ENCODE measurements at places on chromosomes 16 and 17.
A peak's percentile ranks its signal among the peaks of the same experiment; 100 is the strongest.

DNA sequence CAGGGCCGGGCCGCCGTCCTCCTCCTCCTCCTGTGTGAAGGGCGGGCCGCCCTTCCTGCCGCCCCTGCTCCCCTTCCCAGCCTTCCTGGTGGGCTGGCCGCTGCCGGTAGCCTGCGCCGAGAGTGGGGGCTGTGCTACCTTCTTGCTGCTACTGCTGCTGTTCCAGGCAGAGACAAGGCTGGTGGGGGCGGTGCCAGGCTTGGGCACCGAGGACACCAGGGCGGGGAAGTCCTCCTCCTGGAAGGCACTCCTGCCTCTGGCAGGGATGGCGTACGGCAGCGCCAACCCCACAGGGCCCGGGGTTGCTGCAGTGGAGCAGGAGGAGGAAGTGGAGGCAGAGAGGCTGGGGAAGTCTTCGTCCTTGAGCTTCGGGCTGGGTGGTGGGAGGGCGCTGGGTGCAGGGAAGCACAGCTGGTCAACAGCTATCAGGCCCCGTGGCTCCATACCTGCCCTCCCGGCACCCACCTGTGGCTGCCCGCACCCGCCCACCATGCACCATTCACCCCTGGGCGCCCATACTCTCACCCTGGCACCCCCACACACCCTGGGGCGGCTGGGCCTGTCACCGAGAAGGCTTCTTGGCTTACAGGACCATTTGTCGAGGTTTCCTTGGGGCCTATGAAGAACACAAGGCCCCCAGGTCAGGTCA is 9.6 kb downstream of the ZNF598 start:
- H3K27me3 ChIP-seq = no peaks in the 10 kb centered on the region
- no peak overlapping the region for H3K27ac ChIP-seq
- peaks cover 7% of the 10 kb centered on the region for H3K4me1 ChIP-seq
- H3K4me3 ChIP-seq = no peak overlapping the region
- DNase-seq = no peak
- peaks cover 68% of the 10 kb centered on the region for H3K36me3 ChIP-seq

DNA sequence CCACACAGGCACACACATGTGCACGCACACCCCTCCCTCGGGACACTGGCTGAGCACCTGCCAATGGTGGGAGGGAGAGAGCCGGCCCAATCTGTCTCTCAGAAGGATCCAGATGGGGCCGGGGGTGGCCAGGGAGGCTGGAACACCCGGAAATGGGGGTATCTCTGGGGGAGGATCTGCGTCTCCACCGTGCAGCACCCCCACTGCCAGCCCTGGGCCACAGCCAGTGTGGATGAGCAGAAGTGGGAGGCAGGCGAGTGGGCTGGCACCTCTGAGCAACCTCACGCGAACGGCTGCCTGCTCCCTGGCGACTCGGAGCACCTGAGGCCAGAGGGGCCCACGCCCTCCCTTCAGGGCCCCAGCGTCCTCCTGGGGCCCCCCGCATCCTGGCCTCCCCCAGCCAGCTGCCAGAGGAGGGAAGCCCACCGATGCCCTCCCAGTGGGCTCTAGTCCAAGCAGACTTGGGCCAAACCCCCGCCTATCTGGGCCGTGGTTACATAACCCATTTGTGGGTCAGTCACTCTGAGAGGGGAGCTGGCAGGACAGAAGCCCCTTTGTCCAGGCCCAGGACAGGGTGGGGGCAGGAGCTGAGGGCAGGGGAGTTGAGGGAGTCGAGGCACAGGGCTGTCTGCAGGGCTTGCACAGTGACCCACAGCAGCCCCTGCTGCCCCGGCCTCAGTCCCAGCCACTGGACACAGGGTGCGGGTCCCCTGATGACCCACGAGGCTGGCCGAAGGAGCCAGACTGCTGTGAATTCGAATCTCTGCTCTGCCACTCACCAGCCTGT is 5.6 kb downstream of the CASKIN1 start:
- no peak for DNase-seq
- no peak overlapping the region for H3K4me3 ChIP-seq
- H3K36me3 ChIP-seq = no peaks in the 10 kb centered on the region
- H3K27me3 ChIP-seq = peaks cover 14% of the 10 kb centered on the region
- peaks cover 2% of the 10 kb centered on the region for H3K4me1 ChIP-seq
- H3K27ac ChIP-seq = no peak overlapping the region

DNA sequence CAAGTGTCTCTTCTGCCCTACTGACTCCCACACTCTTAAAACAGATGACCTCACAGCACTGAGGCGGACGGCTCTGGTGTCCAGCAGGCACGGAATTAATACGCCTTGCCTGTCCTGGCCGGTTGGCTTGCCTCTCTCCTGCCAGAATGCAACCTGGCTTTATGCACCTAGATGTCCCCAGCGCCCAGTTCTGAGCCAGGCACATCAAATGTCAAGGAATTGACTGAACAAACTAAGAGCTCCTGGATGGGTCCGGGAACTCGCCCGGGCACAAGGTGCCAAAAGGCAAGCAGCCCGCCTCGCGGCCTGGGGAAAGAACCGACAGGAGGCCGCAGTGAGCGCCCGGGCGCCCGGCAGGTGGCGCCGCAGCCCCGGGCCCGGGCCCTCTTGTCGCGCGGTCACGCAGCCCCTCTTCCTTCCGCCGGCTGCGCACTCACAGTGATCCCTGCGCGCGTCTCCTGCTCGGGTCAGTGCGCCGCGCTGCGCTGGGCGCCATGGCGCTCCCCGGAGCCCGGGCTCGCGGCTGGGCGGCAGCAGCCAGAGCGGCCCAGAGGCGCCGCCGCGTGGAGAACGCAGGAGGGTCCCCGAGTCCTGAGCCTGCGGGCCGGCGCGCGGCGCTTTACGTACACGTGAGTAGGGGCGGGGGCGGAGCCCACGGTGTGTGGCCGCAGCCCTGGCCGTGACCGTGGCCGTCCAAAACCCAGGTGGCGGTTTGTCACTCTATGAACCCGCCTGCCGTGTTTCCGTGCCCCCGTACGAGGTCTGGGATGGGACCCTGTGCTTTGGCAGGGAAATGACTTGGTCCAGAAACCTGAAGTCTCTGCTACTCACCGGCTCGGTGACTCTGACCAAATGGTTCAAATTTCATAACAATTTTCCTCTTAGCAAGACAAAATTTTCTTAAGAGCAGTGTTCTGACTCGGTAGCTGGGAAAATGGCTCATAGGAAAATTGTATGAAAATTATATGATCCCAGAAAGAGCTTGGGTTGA is at the start of gene RSAD1:
Gene RSAD1 (plus strand): TSS at position 470 of the 991 bp plus-strand sequence. CDS start 25 bp downstream, at position 495.
- no peaks in the 10 kb centered on the region for H3K27me3 ChIP-seq
- peaks cover 7% of the 10 kb centered on the region for H3K4me1 ChIP-seq
- H3K36me3 ChIP-seq = peaks cover 15% of the 10 kb centered on the region
- peak within 1 kb of the TSS; percentile 88 for H3K27ac ChIP-seq
- DNase-seq = peak; percentile 93

DNA sequence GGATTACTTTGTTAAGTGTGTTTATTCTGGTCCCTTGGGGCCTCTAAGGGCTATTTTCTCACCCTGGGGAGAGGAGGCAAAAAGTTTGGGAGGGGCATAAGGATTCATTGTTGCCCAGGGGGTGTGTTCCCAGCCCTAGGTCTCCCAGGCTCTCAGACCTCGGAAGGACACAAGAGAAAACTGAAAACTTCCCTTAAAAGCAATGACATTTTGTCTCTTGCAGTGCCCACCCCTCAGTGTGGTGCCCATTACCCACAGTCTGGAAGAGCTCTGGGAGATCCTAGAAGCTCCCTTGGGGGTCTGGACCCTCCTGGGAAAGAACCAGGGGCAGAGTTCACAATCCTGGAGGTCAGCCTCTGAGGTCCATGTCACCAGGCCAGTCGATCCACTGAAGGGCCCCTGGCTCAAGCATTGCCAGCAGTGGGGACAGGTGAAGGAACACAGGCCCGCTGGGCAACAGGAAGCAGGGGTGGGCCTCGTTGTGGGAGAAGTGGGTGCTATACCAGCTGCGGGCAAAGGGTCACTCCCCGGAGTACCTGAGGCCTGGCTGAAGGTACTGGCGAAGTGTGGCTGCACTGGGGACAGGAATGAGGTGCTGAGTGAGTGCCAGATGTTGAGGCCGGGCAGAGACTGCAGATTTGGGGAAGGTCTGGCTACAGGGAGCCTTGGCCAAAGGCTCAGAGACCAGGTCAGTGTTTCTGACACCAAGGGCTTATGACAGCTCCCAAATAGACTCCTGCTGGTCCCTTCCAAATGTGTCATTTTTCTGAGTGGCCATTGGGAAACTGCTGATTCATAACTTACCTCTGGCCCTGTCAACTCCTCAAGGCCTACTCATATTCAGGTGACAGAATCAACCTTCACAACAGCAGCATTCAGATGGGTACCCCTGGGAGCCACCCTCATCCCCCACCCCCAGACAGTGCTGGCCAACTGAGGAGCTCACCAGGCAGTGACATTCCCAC is 4.6 kb upstream of the ZNF747 start:
- H3K4me3 ChIP-seq = no peak overlapping the region
- H3K4me1 ChIP-seq = peaks cover 6% of the 10 kb centered on the region
- no peak overlapping the region for H3K27ac ChIP-seq
- DNase-seq = no peak
- H3K36me3 ChIP-seq = no peaks in the 10 kb centered on the region

DNA sequence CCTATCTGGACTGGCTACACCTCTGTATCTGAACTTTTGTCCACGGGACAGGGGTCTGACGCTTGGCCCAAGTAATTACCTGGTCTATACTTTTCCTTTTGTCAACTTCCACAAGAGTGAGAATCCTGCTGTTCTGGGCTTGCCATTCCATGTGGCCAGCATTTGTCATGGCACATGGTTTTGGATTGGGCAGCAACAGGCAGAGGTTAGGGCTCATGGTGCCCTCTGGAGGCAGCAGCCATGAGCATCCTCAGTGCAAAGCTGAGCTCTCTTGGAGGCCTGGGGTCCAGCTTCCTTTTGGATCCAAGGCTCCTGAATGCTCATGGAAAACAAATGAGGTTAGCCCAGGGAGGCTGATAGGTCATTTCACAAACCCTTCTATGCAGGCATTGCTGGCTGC is 7.5 kb upstream of the EDC4 start:
- no peak overlapping the region for H3K27ac ChIP-seq
- peaks cover 39% of the 10 kb centered on the region for H3K4me1 ChIP-seq
- H3K27me3 ChIP-seq = no peaks in the 10 kb centered on the region
- peaks cover 58% of the 10 kb centered on the region for H3K36me3 ChIP-seq
- no peak for DNase-seq

GRCh38 chr17:74945543-74945942 is 9.8 kb downstream of the OTOP3 start:
- no peak overlapping the region for H3K4me3 ChIP-seq
- no peak for DNase-seq
- no peaks in the 10 kb centered on the region for H3K27me3 ChIP-seq
- no peaks in the 10 kb centered on the region for H3K4me1 ChIP-seq
- no peaks in the 10 kb centered on the region for H3K36me3 ChIP-seq
- no peak overlapping the region for H3K27ac ChIP-seq

DNA sequence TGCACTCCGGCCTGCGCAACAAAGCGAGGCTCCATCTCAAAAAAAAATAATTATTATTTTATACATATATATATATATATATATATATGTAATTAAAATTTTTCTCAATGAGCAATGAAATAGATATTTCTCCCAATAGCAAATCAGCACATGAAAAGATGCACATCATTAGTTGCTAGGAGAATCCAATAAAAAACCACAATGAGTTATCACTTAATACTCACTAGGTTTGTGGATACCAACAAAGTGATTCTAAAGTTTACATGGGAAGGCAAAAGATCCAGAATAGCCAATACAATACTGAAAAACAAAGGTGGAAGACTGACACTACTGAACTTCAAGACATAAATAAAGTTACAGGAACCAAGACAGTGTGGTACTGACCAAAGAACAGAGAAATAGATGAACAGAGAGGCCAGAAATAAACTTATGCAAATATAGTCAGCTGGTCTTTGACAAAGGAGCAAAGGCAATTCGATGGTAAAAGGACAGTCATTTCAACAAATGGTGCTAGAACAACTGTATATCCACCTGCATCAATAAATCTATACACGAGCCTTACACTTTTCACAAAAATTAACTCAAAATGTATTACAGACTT is 13.6 kb downstream of the SMG6 start:
- no peak overlapping the region for H3K4me3 ChIP-seq
- H3K4me1 ChIP-seq = no peaks in the 10 kb centered on the region
- H3K27ac ChIP-seq = no peak overlapping the region
- peaks cover 61% of the 10 kb centered on the region for H3K36me3 ChIP-seq
- no peak for DNase-seq

DNA sequence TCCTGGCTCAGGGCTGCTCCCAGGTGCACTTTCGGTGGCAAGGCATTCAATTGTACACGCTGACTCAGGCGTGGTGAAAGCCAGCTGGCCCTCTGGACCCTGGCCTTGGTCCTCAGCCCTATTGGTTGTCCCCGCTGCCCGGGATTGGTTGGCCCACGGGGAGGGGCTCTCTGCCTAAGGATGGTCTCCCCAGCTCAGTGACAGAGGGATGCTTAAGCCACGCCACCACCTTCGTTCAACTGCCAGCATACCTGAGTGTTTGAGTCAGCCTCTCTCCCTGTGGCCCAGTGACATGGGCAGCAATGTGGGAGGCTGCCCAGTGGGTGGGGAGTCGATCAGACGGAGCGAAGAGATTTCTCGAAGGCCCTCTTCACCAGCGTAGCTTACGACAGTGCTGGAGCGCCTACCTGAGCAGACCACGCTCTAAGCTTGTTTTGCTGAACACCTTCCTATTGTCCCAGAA is 30.3 kb downstream of the IRF8 start:
- H3K4me3 ChIP-seq = no peak overlapping the region
- H3K36me3 ChIP-seq = no peaks in the 10 kb centered on the region
- no peak for DNase-seq
- no peak overlapping the region for H3K27ac ChIP-seq

DNA sequence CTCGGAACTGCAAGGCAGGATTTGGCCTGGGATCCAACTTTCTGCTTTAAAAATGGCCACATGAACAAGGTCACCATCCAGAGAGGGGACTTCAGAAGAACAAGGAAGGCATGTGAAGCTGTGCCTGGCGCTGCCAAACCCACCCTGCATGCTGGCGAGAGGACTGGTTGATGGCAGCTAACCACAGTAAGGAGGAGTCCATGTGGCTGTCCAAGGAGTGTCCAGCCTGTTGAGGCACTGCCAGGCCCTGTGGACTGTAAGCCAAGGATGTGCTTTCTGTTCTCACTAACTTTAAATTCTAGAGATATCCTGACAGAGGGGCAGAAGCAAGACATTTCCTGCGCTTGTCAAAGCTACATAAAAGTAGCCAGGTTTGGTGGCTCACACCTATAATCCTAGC is 40.4 kb downstream of the CDK5R1 start:
- peaks cover 15% of the 10 kb centered on the region for H3K36me3 ChIP-seq
- no peaks in the 10 kb centered on the region for H3K27me3 ChIP-seq
- DNase-seq = no peak
- no peaks in the 10 kb centered on the region for H3K4me1 ChIP-seq
- H3K4me3 ChIP-seq = no peak overlapping the region

- H3K4me1 ChIP-seq = peaks cover 12% of the 10 kb centered on the region
- no peaks in the 10 kb centered on the region for H3K36me3 ChIP-seq
- H3K27ac ChIP-seq = no peak overlapping the region
These were observed 14.9 kb downstream of the SPATA32 start for GRCh38 chr17:45246861-45247428.

GRCh38 chr17:42608305-42609181 is 631 bp downstream of the RETREG3 start:
- peaks cover 29% of the 10 kb centered on the region for H3K4me1 ChIP-seq
- H3K4me3 ChIP-seq = peak overlapping the region; percentile 76
- H3K36me3 ChIP-seq = peaks cover 9% of the 10 kb centered on the region
- no peak for DNase-seq
- H3K27me3 ChIP-seq = no peaks in the 10 kb centered on the region

All from ascending aorta (tissue), 2 donors.